ENCODE measurements at places on chromosomes 6 and 20.

DNA sequence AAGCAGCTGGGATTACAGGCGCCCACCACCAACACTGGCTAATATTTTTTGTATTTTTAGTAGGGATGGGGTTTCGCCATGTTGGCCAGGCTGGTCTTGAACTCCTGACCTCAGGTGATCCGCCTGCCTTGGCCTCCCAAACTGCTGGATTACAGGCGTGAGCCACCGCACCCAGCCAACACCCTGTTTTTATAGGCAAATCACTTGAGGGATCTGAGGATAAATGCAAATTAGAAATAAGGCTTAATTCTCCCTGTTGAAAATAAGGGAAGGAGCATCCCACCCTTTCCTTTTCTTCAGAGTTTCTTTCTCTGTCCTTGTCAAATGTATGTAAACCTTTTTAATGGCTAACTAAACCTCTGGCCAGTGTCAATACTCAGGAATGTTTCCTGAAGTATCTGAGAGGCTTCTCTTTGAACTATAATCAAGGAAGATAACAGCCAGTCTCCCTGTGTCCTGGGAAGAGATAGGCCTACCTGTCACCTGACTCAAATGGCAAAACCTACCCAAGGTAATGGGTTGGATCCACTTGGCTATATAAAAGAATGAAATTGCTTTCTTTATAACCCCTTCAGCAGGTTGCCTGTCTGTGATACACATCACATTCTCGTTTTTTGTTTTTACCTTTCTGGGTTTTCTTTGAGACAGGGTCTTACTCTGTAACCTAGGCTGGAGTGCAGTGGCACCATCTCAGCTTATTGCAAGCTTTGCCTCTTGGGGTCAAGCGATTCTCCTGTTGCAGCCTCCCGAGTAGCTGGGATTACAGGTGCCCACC, 64.5 kb upstream of the TNFAIP3 start:
- DNase-seq = no peak

DNA sequence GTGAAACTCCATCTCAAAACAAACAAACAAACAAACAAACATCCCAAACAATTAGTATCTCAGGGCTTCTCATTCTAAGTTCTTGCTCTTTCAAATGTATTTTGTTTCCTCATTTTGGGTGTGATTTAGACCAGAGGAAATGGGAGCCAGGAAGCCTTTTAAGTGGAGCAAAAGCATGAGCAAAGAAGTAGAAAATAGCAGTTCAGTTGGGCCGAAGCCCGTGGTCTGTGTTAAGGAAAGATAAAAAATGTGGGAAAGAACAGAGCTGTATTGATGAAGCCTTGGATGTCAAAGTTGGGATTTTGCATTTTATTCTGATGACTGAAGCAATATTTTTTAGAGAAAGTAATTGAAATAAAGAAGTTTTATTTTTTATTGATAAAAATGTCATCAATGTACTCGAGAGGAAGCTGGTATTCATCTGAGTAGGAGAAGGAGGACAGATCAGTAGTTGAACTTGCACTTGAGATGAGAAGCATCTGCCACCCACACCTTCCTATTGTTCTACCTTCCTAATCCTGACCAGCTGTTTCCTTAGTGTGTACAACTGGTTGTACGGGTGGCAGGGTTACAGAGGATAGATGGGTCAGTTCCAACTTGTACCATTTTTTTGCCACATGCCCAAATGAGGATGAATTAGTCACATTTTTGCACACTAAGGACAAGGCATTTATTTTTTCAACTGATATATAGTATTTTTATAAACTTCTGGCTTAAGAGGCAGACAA, 56.1 kb downstream of the KIAA0408 start:
- DNase-seq = no peak

- DNase-seq = no peak
Observed at GRCh38 chr20:34001378-34001777, 7.7 kb downstream of the RALY start.

DNA sequence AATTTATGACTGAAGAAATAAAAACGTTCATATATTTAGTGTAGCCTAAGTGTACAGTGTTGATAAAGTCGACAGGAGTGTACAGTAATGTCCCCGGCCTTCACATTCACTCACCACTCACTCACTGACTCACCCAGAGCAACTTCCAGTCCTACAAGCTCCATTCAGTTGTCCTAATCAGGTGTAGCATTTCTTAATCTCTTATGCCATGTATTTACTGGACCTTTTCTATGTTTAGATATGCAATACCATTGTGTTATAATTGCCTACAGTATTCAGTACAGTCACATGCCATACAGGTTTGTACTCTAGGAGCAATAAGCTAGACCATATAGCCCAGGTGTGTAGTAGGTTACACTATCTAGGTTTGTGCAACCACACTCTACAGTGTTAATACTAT, 610.2 kb upstream of the NOX3 start:
- no peak for DNase-seq

GRCh38 chr20:5843054-5843592, 92.9 kb downstream of the SHLD1 start:
- no peak for DNase-seq

- no peak for DNase-seq
Observed at GRCh38 chr6:41724586-41725501, 10.6 kb downstream of the TFEB start.

DNA sequence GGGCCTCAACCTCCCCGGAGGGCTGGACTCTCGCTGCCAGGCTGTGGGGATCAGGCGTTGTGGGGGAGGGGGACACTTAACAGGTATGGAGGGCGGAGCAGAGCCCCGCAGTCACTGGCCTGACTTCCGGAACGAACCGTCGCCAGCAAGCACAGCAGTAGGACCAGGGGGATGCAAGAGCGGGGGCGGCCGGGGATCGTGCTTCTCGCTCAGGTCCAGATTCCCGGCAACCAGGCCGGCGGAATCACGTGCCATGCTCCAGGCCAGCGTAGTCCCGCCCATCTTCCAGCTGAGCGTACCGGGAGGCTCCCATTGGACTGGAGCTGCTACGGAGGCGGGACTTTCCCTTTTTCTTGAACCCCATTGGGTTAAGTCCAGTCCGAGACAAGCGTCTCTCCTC, 10.0 kb upstream of the POU5F1 start:
- no peak for DNase-seq

DNA sequence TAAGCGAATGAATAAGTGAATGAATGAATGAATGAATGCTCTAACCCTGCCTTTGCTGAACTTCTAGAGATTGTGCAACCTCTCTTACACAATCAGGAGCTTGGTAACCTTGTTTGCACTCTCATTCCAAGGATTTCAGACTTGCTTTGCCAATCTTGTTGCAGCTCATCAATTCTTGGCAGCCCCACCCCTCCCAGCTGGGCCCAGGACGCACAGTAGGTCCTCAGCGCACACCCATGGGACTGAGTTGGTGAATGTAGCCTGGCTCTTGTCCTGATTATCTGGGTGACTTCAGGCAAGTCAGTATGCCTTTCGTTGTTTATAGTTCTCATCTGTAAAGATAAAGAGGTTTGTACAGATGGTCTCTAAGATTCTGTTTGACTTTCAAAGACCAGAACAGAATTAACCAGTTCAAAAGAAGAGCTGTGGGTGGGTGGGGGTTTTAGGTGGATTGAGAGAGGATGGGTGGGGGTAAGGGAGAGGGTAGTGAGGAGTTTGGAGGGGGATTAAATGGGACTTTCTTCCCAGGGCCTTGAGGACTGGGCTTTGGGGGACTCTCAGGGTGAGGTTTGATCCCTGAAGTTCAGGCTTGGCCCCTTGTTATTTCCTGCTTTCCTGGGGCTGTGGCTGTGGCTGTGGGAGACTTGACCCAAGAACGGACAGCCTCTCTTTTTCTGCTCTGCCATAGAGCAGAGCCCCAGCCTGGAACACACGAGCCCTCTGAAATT, 33.2 kb downstream of the VEGFA start:
- DNase-seq = no peak

GRCh38 chr6:158422629-158423238, 110.5 kb downstream of the TULP4 start:
- no peak for DNase-seq
